ENCODE measurements at places on chromosomes 3 and 15. TPM values are rescaled to one million over a fixed set of nuclear protein-coding genes. Genes with fewer than 3 reads are reported as not detected.
A peak's percentile ranks its signal among the peaks of the same experiment; 100 is the strongest.

- DNase-seq, result no peak
- H3K4me1 ChIP-seq, result no peaks in the 10 kb centered on the region
- H3K4me3 ChIP-seq, result no peak overlapping the region
These were observed 17.8 kb upstream of the THUMPD3 start for GRCh38 chr3:9345041-9345440.

Gene CACNA2D2
- total RNA-seq, result 1.4 TPM

GRCh38 chr15:57866149-57866736 lies 159.7 kb downstream of the POLR2M start:
- no peaks in the 10 kb centered on the region for H3K36me3 ChIP-seq
- DNase-seq, result no peak
- no peak overlapping the region for H3K4me3 ChIP-seq
- H3K27ac ChIP-seq, result no peak overlapping the region

DNA sequence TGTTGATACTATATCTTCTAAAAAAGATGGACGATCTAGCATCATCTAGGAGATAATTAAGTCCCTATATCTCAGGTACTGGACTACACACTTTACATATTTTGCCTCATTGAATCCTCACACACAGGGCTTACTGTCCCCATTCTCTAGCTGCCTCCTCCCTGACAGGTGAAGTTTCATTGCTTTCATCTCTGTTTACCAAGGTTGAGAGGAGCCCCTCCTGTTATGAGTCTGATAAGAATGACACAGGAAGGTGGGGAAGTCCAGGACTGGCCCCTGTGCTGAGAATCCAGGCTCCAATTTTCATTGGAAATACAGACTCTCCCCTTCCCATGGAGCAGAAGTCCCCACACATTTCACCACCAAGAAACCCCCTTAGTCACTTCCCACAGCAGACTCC lies 105.2 kb downstream of the XXYLT1 start:
- H3K36me3 ChIP-seq, result no peaks in the 10 kb centered on the region
- H3K27me3 ChIP-seq, result no peaks in the 10 kb centered on the region
- H3K4me3 ChIP-seq, result no peak overlapping the region
- H3K27ac ChIP-seq, result no peak overlapping the region

DNA sequence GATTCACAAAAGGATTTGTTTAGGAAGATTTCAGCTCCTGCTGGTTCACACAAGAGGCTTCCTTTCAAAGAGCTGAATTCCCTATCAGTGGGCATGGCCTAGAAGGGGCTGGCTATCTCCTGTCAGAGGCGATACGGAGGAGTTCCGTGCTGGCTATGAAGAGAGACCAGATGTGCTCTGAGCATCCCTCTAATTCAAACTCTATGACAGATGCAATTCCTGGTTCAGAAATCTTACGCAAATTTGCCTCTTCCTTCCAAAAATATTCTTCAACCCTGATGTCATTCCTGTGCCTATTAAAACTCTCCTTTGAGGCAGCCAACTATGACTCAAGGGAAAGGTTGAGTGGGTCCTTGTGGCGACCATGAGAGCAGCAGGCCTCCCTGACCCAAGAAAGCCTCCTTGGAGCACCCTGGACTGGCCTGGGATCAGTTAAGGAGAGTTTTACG lies 139.3 kb upstream of the HES1 start:
- H3K27ac ChIP-seq, result peak overlapping the region; percentile 47
- no peak for DNase-seq
- H3K4me1 ChIP-seq, result peaks cover 11% of the 10 kb centered on the region
- H3K4me3 ChIP-seq, result no peak overlapping the region
- no peaks in the 10 kb centered on the region for H3K27me3 ChIP-seq
